ENCODE measurements at places on chromosomes 12 and 14. TPM values are rescaled to one million over a fixed set of nuclear protein-coding genes. Genes with fewer than 3 reads are reported as not detected.

NPC2 gene
- 138 TPM for total RNA-seq

PA2G4 gene
- total RNA-seq = 406 TPM

CNPY2 gene
- total RNA-seq = 162 TPM

SLCO1C1 gene
- not detected for total RNA-seq

STON2 gene
- total RNA-seq = 12.3 TPM

ANO2 gene
- total RNA-seq = not detected

FOXM1 gene
- 88.6 TPM for total RNA-seq

INSM2 gene
- 0.07 TPM for total RNA-seq

PLCZ1 gene
- total RNA-seq = not detected

PROX2 gene
- total RNA-seq = not detected

IKZF4 gene
- 1.0 TPM for total RNA-seq

PPP1R1A gene
- not detected for total RNA-seq

CLEC9A gene
- total RNA-seq = not detected

TMEM179 gene
- total RNA-seq = not detected

MYH6 gene
- total RNA-seq = not detected

Measured in PC-3 (cell line).